ENCODE measurements at places on chromosomes 12 and 14. TPM values are rescaled to one million over a fixed set of nuclear protein-coding genes. Genes with fewer than 3 reads are reported as not detected.

Gene SCARB1
- total RNA-seq, result 21.6 TPM

Gene GRIN2B
- total RNA-seq, result not detected

Gene KCNC2
- not detected for total RNA-seq

Gene ENO2
- 131 TPM for total RNA-seq

Gene RHEBL1
- total RNA-seq, result 10.1 TPM

- no peaks in the 10 kb centered on the region for H3K4me1 ChIP-seq
- no peaks in the 10 kb centered on the region for H3K36me3 ChIP-seq
- no peak overlapping the region for H3K27ac ChIP-seq
- DNase-seq, result no peak
These were observed 1112.7 kb downstream of the LRFN5 start for GRCh38 chr14:42719391-42719790.

- H3K36me3 ChIP-seq, result no peaks in the 10 kb centered on the region
- H3K27me3 ChIP-seq, result no peaks in the 10 kb centered on the region
- H3K4me3 ChIP-seq, result no peak overlapping the region
- no peaks in the 10 kb centered on the region for H3K4me1 ChIP-seq
These were observed 147.6 kb downstream of the NDUFA12 start for GRCh38 chr12:94855853-94856252.

- H3K27me3 ChIP-seq, result no peaks in the 10 kb centered on the region
- no peaks in the 10 kb centered on the region for H3K4me1 ChIP-seq
- no peak within 1 kb of the TSS for H3K27ac ChIP-seq
- H3K36me3 ChIP-seq, result no peaks in the 10 kb centered on the region
These were observed at the start of gene DBX2 for GRCh38 chr12:45050751-45051571. TSS of gene DBX2 (minus strand) at chr12:45051099. CDS start at chr12:45050927, 172 bp downstream.

DNA sequence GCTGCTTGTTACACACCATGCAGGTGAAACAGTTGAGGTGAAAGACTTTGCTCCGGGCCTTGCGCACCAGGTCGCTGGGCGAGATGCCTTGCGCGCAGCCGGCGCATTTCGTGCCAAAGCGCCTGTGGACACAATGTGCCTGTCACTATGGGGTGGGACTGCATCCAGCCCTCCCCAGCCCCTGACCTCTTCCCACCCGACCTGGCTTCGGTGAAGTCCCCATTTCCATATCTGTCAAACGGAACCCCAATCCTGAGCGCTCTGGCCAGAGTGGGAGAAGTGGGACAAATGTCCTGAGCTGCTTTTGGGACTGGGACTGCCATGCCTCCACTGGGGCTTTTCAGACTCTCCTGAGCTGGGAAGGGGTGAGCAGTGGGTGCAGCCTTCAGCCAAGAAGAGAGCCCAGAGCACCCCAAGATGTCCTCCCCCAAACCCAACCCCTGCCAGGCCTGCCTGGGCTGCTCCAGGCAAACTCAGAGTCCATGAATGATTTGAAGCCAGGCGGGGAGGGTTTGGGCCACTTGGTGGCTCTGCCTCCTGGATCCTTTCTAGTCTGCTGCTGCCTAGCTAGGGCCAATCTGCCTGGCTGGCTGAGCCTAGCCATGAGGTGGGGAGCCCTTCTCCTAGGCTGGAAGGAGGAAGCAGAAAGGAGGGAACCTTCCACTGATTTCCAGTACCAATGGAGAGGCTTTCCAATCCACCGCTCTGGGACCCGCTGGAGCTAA, 2.3 kb downstream of the LHX5 start:
- no peak overlapping the region for H3K4me3 ChIP-seq
- H3K4me1 ChIP-seq, result peaks cover 8% of the 10 kb centered on the region
- H3K27ac ChIP-seq, result no peak overlapping the region
- no peaks in the 10 kb centered on the region for H3K36me3 ChIP-seq

GRCh38 chr12:42472376-42472775, 117.2 kb downstream of the PRICKLE1 start:
- no peak overlapping the region for H3K4me3 ChIP-seq
- H3K27ac ChIP-seq, result no peak overlapping the region
- DNase-seq, result no peak
- H3K27me3 ChIP-seq, result peaks cover 3% of the 10 kb centered on the region
- H3K4me1 ChIP-seq, result no peaks in the 10 kb centered on the region

GRCh38 chr12:52699960-52700359, 3.4 kb downstream of the KRT77 start:
- DNase-seq, result no peak
- H3K27me3 ChIP-seq, result peaks cover 4% of the 10 kb centered on the region
- H3K4me1 ChIP-seq, result no peaks in the 10 kb centered on the region
- H3K4me3 ChIP-seq, result no peak overlapping the region
- no peaks in the 10 kb centered on the region for H3K36me3 ChIP-seq

- H3K27me3 ChIP-seq, result no peaks in the 10 kb centered on the region
- H3K27ac ChIP-seq, result no peak overlapping the region
- H3K4me3 ChIP-seq, result no peak overlapping the region
- H3K36me3 ChIP-seq, result no peaks in the 10 kb centered on the region
These were observed 238.9 kb upstream of the LMO3 start for GRCh38 chr12:16844875-16845274.

GRCh38 chr14:24941719-24942118, 108.2 kb downstream of the STXBP6 start:
- H3K27ac ChIP-seq, result no peak overlapping the region
- no peak overlapping the region for H3K4me3 ChIP-seq
- no peaks in the 10 kb centered on the region for H3K36me3 ChIP-seq
- H3K4me1 ChIP-seq, result no peaks in the 10 kb centered on the region
- H3K27me3 ChIP-seq, result no peaks in the 10 kb centered on the region

DNA sequence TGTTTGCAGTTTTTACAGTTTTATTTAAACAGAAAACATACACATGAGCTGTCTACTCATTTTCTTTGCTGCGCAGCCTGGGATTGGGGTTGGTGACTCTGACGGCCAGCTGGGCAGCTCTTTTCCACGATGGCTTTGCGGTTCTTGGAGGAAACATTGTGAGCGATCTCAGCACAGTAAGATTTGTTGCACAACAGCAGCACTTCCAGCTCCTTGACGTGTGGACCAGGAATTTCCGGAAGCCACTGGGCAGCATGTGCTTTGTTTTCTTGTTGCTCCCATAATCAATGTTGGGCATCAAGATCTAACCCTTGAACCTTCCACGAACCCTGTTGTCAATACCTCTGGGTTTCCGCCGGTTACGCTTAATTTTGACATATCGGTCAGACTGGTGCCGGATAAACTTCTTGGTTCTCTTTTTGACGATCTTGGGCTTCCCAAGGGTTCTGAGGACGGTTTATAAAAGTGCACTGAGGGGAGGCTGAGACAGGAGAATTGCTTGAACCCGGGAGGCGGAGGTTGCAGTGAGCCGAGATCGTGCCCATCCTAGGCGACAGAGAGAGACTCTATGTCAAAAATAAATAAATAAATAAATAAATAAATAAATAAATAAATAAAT, 21.8 kb downstream of the FKBP11 start:
- no peak overlapping the region for H3K27ac ChIP-seq
- no peaks in the 10 kb centered on the region for H3K36me3 ChIP-seq
- H3K4me3 ChIP-seq, result no peak overlapping the region
- no peaks in the 10 kb centered on the region for H3K27me3 ChIP-seq

- no peaks in the 10 kb centered on the region for H3K4me1 ChIP-seq
- H3K27ac ChIP-seq, result no peak overlapping the region
- no peaks in the 10 kb centered on the region for H3K27me3 ChIP-seq
- no peaks in the 10 kb centered on the region for H3K36me3 ChIP-seq
These were observed 97.8 kb downstream of the DACT1 start for GRCh38 chr14:58735596-58735995.

- no peaks in the 10 kb centered on the region for H3K4me1 ChIP-seq
- H3K36me3 ChIP-seq, result no peaks in the 10 kb centered on the region
- no peaks in the 10 kb centered on the region for H3K27me3 ChIP-seq
- no peak for DNase-seq
- no peak overlapping the region for H3K27ac ChIP-seq
These were observed 51.4 kb upstream of the DIO3 start for GRCh38 chr14:101509730-101510371.

- H3K4me1 ChIP-seq, result peaks cover 7% of the 10 kb centered on the region
- H3K36me3 ChIP-seq, result no peaks in the 10 kb centered on the region
- no peaks in the 10 kb centered on the region for H3K27me3 ChIP-seq
- no peak overlapping the region for H3K4me3 ChIP-seq
These were observed 114.0 kb upstream of the TMPO start for GRCh38 chr12:98401427-98401826.

GRCh38 chr14:75609116-75609515, 30.7 kb downstream of the FLVCR2 start:
- no peak overlapping the region for H3K4me3 ChIP-seq
- H3K27ac ChIP-seq, result no peak overlapping the region
- no peaks in the 10 kb centered on the region for H3K27me3 ChIP-seq
- no peaks in the 10 kb centered on the region for H3K4me1 ChIP-seq
- no peaks in the 10 kb centered on the region for H3K36me3 ChIP-seq

DNA sequence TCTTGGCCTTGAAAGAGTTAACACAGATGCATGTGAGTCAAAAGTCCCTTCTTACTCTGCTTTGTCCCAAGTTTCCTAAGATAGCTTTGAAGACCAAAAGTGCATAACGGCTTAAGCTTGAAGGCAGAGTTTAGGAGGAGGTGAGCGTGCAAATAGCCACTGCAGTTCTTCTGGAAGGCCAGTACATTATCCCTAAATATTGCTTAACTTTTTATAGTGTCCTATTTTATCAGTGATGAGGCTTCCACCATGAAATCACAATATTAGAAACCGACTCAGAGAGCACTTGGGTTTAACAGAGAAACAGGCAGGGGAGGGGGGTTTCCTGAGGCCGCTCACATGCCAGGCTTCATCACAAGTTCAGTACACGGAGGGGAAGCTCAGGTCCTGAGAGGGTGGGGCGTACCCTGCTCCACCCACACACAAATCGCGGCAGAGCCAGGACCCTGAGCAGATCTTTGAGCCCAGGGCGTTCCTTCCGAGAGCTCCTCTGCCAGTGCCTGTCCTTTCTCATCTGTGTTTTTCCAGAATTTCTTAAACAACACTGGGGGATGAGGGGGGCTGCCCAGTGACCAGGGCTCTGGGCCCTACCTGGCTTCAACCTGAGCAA, 26.8 kb upstream of the BDKRB2 start:
- no peaks in the 10 kb centered on the region for H3K27me3 ChIP-seq
- no peak overlapping the region for H3K27ac ChIP-seq
- H3K36me3 ChIP-seq, result no peaks in the 10 kb centered on the region
- no peak overlapping the region for H3K4me3 ChIP-seq
- H3K4me1 ChIP-seq, result peaks cover 5% of the 10 kb centered on the region

DNA sequence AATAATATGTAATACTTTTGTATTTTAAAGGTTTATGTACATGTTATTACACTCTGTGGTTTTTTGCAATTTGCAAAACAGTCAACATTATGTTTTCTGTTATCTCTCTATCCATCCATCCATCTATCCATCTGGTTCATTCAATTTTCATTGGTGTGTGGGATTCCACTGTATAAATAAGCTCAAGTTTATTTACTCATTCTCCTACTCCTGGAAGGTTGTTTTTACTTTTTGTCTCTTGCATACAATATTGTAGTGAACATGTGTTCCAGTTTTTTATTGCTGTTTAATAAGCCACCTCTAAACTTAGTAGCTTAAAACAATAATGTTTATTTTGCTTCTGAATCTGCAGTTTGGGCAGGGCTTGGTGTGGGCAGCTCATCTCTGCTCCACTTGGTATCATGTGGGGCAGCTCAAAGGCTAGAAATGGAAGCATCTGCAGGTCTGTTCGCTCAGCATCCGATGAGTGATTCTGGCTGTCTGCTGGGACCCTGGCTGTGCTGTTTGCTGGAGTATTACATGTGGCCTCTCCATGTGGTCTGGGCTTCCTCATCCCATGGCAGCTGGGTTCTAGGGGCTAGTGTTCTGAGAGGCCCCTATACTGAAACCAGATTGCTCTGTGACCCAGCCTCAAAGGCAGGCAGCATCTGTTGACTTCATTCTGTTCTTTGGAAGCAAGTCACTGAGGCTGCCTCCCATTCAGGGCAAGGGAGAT, 98.8 kb downstream of the SLC25A47 start:
- H3K4me1 ChIP-seq, result peaks cover 6% of the 10 kb centered on the region
- H3K4me3 ChIP-seq, result no peak overlapping the region
- no peak overlapping the region for H3K27ac ChIP-seq

DNA sequence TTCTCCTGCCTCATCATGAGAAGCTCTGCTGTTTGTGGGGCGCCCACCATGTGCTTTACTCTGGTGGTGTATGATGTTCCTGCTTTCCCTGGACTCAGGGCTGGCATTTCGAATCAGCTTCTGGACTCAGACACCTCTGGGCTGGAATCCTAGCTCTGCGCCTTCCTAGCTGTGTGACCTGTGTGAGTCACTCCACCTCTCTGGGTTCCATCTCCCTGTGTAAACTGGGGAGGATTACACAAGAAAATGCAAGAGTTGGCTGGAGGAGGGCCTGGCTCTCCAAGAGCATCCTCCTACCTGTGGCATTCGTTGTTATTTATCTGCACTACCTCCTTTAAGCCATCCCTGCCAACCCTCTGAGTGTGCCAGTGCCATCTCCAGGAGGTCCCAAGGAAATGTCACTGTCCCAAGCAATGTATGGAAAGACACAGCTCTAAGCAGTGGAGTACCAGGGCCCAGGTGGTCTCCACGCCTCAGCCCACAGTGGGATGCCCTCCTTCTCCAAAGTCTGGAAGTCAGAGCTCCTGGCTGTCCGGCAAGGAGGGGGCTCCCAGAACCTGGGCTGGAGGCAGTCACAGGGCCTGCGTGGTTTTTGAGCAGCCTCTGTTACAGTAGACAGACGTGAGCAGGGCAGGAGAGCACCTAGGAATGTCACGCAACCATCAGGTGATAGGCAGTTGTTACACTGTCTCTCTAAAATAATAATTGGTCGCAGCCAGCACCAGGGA, 7.3 kb upstream of the TNFAIP2 start:
- H3K27ac ChIP-seq, result no peak overlapping the region
- no peaks in the 10 kb centered on the region for H3K27me3 ChIP-seq
- H3K4me3 ChIP-seq, result no peak overlapping the region
- no peaks in the 10 kb centered on the region for H3K4me1 ChIP-seq
- DNase-seq, result no peak

GRCh38 chr14:21714318-21714929, 40.8 kb upstream of the OR4E1 start:
- no peak overlapping the region for H3K27ac ChIP-seq
- no peak for DNase-seq
- H3K36me3 ChIP-seq, result no peaks in the 10 kb centered on the region
- no peaks in the 10 kb centered on the region for H3K4me1 ChIP-seq

DNA sequence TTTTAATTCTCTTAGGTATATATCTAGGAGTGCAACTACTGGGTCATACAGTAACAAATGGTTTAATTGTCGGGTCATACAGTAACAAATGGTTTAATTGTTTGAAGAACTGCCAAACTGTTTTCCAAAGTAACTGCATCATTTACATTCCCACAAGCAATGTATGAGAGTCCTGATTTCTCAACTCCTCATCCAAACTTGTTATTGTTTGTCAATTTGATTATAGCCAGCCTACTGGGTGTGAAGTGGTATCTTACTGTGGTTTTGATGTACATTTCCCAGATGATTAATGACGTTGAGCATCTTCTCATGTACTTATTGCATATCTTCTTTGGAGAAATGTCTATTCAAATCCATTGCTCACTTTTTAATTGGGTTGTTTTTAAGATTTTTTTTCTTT, 67.6 kb upstream of the CFL2 start:
- H3K36me3 ChIP-seq, result peaks cover 27% of the 10 kb centered on the region
- no peak overlapping the region for H3K4me3 ChIP-seq
- no peak overlapping the region for H3K27ac ChIP-seq
- H3K27me3 ChIP-seq, result no peaks in the 10 kb centered on the region
- DNase-seq, result no peak
